ENCODE measurements at places on chromosomes 2 and 18.

DNA sequence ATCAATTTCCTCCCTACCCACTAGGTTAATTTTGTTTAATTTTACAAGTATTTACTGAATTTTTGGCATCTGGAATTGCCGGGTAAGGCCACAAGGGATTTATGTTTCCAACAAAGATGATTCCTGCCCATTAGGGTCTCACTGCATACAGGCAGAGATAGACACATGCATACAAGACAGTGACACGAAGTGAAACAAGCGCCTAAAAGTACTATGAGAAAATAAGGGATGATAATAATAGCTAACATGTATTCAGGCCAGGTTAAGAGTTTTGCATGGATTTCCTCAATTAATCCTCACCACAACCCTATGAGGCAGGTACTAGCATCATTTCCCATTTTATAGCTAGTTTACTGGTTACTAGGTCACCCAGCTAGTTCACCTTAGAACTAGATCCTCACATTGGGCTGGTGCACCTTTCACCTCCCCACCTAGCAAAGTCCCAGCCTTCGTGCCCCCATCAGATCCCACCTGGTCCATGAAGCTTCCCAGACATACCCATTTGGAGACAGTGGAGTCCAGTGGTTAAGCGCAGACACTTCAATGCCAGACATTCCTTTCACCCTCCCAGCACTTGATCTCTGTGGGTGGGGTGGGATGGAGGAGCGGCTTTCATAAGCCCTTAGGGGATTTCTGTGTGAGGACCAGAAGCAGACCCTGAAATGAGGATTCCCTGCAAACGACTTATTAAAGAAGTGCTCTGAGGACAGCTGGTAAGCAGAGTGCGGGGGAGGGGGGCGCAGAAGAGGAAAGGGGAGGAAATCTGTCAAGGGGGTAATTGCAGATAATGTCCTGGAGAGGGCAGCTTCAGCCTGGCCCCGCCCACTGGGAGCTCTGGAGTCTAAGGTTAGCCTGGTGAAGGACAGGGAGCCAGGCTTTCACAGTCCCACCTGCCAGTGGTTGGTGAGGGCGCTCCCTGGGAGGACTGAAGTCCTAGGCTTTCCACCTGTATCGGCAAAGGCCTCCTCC lies 5.8 kb upstream of the DGUOK start:
- peak; percentile 59 for DNase-seq

- DNase-seq, result no peak
Observed at GRCh38 chr2:75309596-75310463, 110.5 kb upstream of the TACR1 start.

DNA sequence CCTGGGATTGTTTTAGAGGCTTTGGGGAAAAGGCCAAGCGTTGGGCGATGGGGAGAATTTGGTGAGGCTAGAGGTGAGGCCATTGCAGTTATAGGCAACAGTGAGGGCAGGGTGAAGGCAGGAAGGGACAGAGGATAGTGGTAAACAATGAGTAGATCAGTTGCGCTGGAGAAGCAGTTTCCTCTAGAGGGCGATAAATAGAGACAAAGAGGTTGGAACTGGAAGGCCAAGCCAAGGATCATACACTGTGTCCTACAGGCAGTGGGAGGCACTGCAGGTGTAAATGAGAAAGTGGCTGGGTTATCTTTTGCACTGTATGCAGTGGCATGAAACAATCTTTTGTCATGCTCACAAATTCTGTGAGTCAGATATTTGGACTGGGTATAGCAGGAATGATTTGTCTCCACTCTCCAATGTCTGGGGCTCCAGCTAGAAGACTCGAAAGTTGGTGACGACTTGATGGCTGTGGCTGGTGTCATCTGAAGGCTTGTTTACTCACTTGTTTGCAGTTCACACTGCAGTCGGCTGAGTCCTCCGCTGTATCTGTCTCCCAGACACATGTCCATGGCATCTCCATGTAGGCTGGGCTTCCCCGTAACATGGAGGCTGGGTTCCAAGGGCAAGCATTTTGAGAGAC lies 82.1 kb downstream of the TNP1 start:
- peak; percentile 75 for DNase-seq

DNA sequence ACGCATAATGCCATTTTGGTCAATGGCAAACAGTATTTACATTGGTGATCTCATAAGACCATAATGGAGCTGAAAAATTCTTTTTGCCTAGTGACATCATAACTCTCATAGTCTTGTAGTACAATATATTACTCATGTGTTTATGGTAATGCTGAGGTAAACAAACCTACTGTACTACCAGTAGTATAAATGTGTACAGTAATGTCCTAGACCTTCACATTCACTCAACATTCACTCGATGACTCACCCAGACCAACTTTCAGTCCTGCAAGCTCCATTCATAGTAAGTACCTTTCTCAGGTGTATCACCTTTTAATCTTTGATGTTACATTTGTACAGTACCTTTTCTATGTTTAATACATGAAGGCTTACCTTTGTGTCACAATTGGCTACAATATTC lies 558.2 kb upstream of the PIK3C3 start:
- no peak for DNase-seq

DNA sequence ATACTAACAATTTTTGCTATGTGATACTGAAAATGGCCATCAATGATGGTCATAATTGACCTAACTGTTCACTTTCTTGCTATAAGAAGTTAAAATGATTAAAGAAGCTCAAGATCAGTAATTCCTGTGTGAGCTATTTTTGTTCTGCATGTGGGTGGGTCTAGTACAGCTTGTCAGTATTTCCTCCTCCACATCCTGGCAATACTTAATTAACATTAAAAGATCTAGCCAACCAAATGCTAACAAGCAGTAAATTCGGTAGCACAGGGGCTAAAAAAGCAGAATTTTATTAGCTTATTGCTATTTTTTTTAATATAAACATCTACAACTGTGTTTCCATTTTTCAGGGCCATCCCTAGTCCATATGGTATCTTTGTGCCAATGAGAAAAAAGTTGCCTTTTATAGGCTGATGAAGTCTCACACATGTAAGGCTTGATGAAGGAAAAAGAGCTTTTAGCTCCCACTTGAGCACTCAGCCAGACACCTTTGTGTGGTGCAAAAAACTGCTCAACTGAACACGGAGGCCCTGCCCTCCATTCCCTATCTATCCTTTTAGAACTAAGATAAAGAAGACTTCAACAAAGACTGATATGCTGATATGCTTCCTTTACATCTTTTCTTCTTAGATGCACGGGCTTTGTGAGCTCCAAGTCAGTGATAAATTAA lies 4.9 kb upstream of the PNO1 start:
- no peak for DNase-seq

DNA sequence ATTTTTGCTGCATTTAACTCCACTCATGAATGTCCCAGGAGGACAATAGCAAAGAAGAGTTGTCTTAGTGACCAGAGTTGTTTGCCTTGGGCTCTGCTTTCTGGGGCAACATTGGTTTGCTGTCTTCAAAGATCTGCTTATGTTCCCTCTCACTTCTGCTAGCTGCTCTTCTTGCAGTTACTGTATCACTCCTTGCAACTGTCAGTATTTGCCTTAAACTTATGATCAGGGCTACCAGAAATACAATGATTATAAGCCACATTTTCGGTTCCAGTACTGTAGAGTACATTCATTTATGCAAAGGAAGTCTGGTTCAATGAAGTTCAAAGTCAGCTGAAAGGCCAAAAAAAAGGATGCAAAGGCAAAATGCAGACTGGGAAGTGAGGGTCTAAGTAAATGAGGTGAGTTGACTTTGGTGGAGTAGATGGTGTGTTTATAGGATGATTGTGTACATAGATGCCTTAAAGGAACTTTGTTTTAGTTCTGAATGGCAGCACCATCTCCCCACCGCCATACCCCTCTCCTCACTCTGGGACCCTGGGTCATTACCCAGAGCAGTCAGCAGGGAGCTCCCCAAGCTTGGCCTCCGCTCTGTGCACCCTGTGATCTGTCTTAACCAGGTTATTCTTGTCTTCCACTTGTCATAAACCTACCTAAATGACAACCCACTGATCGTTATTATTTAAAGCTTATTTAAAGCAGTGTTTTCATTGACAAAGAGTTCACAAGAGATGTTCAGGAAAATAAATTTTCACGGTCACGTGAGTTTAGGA lies 236.0 kb downstream of the DOK6 start:
- no peak for DNase-seq

DNA sequence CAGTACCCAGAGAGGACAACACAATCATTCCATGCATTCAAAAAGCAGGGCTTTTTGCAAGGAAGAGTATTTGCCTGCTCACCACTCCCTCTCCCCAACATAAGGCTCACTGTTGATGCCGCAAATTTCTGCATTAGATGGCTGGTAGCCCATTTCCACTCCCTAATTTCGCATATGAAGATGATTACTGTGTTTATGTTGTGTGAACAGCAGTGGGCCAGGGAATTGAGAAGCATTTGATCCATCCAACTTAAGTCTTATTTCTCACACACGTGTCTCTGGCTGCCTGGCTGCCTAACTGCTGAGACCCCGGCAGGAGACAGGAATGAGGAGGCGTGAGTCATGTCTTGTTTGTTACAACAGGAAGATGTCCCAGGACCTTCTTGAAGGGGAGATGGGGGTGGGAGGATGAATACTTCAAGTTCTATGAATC lies 294.1 kb downstream of the ALK start:
- no peak for DNase-seq

DNA sequence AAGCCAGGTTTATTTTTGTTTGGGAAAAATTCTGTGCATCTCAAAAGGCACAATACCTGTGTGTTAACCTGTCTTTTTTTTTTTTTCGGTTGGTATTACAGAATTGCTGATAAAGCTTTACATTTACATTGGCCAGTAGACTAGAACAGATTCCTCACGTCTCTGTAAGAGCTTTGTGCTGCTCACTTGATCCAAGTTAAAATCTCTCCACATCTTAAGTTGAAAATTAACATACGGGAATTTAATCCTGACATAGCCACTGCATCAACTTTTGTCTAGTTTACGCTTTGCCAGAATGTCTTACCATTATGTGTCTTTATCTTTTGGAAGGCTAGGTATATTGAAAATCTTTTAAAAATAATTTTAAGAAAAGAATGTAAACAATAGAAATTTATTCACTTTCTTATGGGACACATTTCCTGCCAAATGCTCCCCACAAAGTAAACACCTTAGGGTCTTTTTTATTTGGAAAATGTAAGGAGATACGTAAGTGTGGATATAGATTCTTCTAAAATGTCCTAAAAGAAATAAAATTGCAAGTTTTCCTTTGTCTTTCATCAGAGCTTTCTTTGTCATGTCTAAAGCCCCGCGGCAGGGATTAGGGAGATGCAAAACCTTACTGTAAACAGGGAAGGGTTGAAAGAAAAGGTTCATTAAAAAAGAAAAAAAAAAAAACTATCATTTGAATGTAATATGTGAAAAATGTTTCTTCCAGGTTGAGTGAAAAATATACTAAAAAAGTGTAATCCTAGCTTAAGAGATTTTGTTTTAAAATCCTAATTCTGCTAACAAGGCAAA lies 912.8 kb downstream of the NRXN1 start:
- DNase-seq, result no peak

- DNase-seq, result no peak
Observed at GRCh38 chr2:30031184-30031583, 109.8 kb upstream of the ALK start.

DNA sequence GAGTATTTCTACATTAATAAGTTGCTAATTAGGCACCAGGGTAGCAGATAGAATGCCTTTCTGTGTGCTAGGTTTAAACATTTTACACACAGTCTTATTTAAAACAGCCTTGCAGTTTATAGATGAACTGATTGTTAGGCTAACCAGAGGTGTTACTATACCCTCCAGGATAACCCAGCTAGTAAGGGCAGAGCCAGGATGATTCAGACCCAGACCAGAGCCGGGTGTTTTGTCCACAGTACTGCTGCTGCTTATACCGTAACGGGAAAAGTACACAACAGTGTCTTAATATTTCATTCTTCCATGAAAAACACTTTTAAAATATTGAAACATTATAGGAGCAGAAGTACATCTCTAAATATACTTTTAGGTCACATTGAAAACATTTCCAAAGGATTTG lies 82.7 kb downstream of the MALT1 start:
- DNase-seq, result no peak

- no peak for DNase-seq
Observed at GRCh38 chr2:7950035-7950612, 731.7 kb upstream of the ID2 start.

DNA sequence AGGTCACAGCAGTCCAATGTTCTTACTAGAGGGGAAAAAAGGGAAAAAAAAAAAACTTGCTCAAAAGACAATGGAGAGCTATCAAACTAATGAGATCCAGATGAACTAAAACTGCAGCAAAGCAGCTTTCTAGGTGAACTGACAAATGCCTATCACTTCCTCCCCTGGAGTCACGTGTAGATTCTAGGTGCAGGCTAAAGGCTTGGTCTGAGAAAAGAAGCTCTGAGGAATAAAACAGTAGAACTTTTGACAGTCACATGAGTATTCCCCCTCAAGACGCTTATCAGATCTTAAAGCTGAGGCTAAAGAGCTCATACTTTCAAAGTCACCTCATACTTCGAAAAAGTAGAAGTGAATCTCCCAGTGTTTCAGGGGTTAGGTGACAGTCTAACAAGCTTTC lies 42.3 kb downstream of the SMAD2 start:
- no peak for DNase-seq

- no peak for DNase-seq
Observed at GRCh38 chr2:30108192-30108591, 38.6 kb upstream of the YPEL5 start.

- no peak for DNase-seq
Observed at GRCh38 chr18:2303517-2304238, 267.6 kb downstream of the METTL4 start.

DNA sequence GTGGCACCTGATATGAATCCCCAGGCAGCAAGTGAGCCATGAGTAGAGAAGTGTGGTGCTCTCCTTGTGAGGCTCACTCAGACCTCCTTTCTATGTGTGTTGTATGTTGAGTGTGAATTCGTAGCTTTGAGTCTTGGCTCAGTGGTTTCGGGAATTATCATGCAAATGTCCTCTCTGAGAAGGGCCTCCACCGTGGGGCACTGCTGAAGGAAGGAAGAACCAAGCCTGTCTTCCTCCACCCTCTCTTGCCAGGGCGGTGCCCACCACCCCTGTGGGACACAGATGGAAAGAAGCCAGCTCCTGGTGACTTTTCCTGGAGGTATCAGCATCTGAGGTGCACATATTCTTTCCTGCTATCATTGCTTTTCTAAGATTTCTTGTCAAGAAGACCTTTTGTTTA lies 156.1 kb downstream of the MYT1L start:
- DNase-seq, result no peak

GRCh38 chr2:41194230-41194629 lies 742.3 kb upstream of the SLC8A1 start:
- DNase-seq, result no peak

- no peak for DNase-seq
Observed at GRCh38 chr18:57230861-57231585, 84.1 kb downstream of the BOD1L2 start.

GRCh38 chr2:220736778-220737177 lies 835.3 kb downstream of the EPHA4 start:
- DNase-seq, result peak; percentile 2

DNA sequence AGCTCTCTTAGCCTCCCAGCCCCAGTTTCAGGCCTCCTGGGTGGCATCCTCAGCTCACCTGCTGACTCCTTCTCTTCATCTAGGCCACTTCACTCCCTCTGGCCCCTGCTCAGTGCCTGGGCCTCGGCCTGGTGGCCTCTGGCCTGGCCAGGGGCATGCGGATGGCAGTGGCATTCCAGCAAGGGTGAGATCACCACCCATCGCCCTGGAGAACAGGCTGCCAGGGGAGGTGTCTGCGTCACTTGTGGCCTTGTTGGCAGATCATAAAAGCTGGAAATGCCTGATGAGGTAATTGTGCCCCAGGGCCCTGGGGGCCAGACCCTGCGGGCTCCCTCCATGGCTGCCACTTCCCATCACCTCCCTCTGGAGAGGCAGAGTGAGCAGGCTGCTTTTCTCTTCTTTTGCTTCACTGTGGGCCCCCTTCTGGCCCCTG lies 72.5 kb upstream of the SMAD2 start:
- peak; percentile 85 for DNase-seq

All from SHP77 (cell line).